GF-D8 (cell line): ENCODE measurements at places on chromosomes 7 and 10.

DNA sequence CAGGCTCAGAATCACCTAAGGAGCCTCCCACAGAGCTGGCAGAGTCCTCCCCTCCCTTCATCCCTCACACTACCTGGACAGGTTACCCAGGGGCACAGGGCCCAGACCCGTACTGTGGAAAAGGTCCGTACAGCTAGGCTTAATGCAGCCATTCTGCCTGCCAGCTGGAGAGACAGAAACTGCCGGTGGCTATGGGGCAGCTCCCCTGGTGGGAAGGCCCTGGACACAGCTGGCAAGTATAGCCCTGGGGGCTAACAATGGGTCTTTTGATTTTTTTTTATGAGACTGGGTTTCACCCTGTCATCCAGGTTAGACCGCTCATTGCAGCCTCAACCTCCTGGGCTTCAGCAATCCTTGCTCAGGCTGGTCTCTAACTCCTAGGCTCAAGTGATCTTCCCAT lies 68.3 kb downstream of the GNA12 start:
- no peak for DNase-seq

- DNase-seq, result no peak
These were observed 11.7 kb downstream of the CPA5 start for GRCh38 chr7:130356121-130356875.

GRCh38 chr7:49091519-49091918 lies 167.2 kb downstream of the CDC14C start:
- DNase-seq, result no peak

DNA sequence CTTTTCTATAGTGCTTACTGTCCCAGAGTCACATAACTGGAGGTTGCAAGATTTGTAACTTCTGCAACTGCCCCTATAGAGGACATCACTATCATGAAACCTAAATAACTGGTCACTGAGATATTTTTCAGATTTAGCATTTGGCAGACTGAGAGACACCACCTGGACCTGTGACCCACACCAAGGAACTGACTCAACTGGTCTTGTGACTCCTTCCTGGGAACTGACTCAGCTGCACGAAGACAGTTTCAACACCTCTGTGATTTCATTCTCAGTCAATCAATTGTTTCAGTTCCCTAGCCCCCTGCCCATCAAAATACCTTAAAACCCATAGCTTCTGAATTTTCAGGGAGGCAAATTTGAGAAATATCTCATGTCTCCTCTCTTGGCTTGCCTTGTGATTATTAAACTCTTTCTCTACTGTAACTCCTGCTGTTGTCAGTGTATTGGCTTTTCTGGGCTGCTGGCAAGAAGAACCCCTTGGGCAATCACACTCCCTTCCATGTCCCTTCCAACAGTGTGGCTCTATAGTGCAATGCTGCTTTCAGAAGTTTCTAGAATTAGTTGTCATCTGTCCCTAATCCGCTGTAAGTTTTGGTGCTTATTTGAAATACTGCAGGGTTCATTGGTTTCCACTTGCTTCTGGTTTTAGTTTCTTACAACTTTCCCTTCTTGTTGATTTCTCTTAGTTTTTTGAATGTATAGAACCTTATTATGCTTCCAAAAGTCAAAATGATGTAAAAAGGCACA lies 127.8 kb upstream of the ADCY1 start:
- DNase-seq, result no peak

DNA sequence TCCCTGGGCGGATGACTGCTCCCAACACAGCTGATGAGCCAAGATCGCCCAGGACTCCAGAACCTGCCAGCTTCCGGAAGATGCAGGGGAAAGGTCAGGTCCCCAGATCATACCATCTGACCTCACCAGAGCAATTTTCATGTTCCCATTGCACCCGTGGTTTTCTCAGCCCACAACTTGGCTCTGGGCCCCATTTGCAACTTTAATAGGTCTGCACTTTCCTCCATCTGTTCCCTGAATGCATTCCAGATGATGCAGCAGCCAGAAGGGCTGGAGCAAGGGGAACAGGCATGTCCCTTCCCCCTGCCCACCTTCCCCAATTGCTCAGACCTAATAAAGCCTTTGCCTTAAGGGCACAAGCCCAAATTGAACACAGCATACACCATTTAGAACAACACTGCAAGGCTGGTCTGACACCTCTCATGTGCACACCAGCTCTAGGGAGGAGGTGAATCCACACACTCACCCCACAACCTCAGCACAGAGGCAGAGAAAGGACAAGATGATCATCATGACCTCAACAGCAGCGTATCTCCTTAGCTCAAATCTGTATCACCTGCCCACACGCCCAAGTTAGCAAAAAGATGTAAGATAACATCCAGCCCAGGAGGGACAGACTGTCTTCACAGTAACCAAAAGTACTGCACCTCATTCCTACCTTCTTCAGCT lies 87.5 kb downstream of the PLXNA4 start:
- DNase-seq, result no peak

- DNase-seq, result no peak
These were observed 9.6 kb downstream of the GNB2 start for GRCh38 chr7:100682991-100683658.

- DNase-seq, result peak; percentile 50
These were observed 24.7 kb downstream of the RRP12 start for GRCh38 chr10:97376413-97376812.

DNA sequence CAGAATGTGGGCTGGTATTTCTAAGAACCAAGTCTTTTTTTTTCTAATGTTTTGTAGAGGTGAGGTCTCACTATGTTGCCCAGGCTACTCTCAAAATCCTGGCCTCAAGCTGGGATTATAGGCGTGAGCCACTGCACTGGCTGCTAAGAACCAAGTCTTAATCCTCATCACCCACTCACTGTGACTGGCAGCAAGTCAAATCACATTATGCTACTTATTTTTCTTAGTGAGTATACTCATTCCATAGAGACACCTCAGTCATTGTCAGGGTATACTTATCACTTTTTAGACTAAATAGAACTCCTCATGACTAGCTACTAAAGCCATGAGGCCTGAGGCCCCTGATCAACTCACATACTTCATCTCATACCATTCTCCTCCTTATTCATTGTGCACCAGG lies 116.1 kb downstream of the STRA8 start:
- DNase-seq, result no peak

DNA sequence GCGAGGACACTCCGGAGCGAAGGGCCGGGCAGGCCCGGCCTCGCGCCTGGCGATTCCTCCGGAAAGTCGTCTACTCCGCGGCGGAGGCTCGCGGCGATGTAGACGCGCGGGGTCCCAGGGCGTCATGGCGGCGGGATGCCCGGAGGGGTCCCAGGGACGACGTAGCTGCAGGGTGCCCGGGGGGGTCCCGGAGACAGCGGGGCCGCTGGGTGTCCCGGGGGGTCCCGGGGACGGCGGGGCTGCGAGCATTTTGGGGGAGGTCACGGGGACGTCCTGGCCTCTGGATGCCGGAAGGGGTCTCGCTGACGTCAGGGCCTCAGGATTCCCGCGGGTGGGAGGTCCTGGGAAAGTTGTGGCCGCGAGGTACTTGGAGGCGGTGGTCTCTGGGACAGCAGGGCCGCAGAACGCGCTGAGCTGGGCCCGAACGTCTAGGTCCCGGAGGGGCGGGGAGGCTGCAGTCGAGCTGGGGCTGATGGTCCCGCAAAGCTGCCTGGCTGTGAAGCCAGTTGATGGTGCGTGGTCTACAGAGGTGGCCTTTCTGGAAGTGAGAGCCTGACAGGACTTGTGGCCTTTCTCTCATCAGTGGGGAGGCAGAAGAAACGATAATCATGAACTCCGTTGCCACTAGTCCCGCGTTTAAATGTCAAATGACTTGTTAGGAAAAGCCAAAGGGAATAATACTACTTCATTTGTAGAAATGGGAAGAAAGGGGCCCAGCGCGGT lies 637 bp downstream of the HSPA14 start:
- no peak for DNase-seq

- DNase-seq, result no peak
These were observed 9.2 kb downstream of the DNA2 start for GRCh38 chr10:68462536-68462935.

DNA sequence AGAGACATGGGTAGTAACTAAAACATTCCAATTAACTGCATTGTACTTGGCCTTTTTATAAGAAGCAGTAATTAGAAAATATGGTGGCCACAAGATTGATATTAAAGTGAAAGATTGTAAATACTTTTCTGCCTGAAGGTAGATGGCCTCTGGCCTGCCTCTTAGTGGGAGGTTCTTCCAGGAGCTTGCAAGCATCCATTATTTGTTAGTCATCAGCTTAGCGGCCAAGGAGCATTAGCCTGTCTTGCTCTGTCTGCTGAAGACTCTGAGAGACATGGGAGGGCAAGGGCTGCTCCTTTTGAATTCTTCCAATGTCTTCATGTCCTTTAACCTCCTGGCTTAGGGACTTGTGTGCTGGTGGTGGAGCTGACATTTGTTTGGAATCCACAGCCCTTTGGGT lies 80.4 kb downstream of the TCF7L2 start:
- no peak for DNase-seq

GRCh38 chr7:134865001-134865845 lies 85.8 kb downstream of the CALD1 start:
- DNase-seq, result no peak

GRCh38 chr7:36707898-36708297 lies 16.4 kb downstream of the AOAH start:
- DNase-seq, result no peak

DNA sequence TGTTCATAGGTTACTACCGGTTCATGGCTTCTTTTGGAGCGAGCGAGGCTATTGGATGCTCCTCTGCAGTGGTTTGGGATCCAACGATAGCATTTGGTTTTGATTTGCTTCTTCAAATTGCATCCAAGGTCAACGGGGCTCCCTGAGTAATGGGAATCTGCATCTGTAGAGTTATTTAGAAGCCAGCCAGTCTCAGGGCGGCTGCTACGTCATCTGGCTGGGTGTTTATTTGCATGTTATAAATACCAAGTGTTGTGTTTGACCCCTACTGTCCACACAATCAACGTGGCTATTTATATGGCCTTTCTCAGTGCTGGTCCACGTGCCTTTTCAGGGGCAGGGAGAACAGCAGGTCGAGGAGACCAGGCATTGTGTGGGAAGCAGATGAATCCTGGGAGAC lies 137.7 kb downstream of the PRPF18 start:
- DNase-seq, result no peak

- peak; percentile 26 for DNase-seq
These were observed 77.7 kb downstream of the OSBPL3 start for GRCh38 chr7:24902276-24902675.

- no peak for DNase-seq
These were observed 334.4 kb downstream of the SUGCT start for GRCh38 chr7:40468891-40469864.

GRCh38 chr10:104321226-104321625 lies 17.0 kb downstream of the ITPRIP start:
- DNase-seq, result no peak

- DNase-seq, result no peak
These were observed 76.0 kb upstream of the TMEM26 start for GRCh38 chr10:61529208-61529607.

GRCh38 chr7:100894860-100895700 lies 608 bp downstream of the ACHE start:
- DNase-seq, result no peak

- no peak for DNase-seq
These were observed 817 bp downstream of the MLLT10 start for GRCh38 chr10:21534604-21535493.

- DNase-seq, result no peak
These were observed 144.5 kb upstream of the PTN start for GRCh38 chr7:137488038-137488437.

GRCh38 chr7:32062150-32062549 lies 8.1 kb downstream of the PDE1C start:
- no peak for DNase-seq

DNA sequence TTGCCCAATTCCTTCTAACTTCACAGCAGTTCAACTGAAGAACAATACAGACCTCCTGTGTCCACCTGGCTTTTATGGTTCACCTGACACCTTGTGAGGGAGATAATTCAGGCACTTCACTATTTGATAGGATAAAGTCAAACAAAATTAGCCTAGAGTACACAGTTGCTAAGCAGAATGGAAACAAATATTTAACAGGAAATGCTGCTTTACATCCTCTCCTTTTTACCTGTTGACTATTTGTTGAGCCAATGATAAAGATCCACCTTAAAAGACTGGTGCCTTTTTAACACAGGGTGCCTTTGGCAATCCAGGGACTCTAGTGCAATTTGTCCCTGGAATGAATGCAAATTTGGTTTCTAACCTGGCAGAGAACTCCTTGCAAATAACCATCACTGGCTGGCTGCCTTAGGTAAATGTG lies 39.8 kb downstream of the ITPRID1 start:
- no peak for DNase-seq

DNA sequence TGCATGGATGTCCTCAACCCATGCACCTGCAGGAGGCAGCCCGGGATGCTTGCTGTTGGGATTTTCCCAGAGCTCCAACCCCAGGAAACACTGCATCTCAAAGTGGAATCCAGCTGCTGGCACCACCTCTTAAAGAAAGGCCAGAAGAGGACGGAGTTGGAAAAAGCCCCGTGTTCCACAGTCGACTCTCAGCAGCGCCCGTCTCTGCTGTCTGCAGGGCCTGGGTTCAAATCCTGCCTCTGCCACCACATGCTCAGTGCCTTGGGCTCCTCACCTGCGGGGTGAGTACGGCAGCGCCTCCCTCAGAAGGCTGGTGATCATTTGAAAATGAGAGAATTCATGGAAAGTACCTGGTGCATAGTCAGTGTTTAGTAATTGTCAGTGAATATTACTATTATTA lies 65.6 kb upstream of the ZNF716 start:
- DNase-seq, result no peak

DNA sequence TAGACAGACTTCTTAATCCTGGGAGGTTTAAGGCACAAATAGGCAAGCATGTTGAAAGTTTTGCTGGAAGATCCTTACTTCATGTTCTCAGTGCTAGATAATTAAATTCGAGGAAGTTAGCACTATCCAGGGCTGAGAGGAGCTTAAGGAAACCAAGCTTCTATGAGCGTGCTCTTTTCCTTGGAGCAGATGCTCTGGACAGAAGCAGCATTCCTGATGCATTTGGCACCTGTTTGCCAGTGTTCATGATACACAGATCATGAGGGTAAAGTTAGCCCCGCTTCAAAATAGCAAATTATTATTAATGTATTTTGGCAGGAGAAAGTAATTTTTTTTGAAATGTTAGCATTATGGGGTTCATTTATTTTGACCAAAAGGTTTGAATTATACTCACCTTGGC lies 9.4 kb downstream of the HDAC9 start:
- DNase-seq, result no peak

DNA sequence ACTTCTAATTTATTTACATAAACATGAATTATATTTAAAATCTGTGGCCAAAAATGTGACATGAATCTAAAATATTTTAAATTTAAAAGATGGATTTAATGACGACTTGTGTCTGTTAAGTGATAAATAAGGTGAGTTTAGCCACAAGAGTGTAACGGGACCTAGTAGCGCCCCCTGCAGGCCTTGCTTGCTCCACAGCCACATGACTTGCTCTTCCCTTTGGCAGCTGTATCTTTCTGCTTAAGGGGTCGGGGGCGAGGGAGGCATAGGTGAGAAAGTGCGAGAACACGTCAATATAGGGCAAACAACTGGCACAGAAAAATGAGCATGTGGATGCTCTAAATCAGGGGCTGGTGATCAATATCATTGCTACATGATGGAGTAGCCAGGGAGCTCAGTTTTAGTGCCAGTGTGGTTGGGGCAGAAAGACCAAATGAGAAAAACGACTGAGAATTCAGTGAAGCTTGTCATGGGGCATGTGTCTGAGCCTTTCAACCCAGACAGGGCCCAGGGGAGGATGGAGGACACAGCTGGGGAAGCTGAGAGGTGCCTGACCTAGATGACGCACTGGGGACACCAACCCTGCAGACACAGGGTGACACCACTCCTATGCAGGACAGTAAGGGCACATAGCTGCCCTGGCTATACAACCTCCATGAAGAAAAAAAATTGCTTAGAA lies 49.8 kb downstream of the PAXIP1 start:
- DNase-seq, result no peak
